ENCODE measurements at places on chromosomes 5 and 9.

- DNase-seq = no peak
These were observed 161.0 kb upstream of the ZNF618 start for GRCh38 chr9:113715086-113715485.

GRCh38 chr9:133713960-133714495, 24.1 kb downstream of the SARDH start:
- DNase-seq = no peak

DNA sequence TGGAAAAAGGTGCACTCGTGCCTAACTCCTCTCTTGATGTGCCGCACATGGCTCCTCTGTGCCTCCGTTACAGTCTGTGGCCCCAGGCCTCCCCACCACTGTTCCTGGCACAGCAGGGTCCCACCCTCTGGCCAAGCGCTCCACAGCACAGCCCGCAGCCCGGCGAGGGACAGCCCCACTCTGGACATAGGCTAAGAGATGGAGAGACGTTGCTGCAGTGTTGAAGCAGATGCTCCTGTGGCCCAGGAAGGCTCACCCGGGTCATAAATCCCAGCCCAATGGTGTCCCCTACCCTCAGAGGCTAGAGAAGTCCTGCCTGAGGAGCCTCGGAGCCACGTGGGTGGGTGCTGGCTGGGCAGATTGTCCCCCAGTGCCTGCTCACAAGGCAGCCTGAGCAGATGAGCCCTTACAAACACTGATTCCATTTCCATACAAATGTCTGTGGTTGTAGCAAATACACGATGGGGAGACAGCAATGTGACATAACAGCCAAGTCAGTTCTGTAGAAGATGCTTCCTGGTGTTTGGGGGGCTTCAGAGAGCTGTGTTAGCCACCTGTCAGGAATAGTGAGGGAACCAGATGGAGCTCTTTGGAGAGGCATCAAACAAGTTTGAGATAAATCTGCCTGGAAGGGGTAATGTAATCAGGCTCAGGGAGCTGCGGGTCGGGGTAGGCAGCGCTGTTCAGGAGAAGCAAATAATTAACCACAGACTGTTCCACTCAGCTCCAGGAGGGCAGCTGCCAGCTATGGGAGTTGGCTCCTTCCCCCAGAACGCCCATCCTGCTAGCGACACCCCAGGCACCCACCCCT, 41.7 kb downstream of the C5orf15 start:
- no peak for DNase-seq

- no peak for DNase-seq
These were observed 32.5 kb downstream of the GSN start for GRCh38 chr9:121300283-121301119.

- DNase-seq = no peak
These were observed 45.9 kb downstream of the PKD2L2 start for GRCh38 chr5:137935190-137935589.

DNA sequence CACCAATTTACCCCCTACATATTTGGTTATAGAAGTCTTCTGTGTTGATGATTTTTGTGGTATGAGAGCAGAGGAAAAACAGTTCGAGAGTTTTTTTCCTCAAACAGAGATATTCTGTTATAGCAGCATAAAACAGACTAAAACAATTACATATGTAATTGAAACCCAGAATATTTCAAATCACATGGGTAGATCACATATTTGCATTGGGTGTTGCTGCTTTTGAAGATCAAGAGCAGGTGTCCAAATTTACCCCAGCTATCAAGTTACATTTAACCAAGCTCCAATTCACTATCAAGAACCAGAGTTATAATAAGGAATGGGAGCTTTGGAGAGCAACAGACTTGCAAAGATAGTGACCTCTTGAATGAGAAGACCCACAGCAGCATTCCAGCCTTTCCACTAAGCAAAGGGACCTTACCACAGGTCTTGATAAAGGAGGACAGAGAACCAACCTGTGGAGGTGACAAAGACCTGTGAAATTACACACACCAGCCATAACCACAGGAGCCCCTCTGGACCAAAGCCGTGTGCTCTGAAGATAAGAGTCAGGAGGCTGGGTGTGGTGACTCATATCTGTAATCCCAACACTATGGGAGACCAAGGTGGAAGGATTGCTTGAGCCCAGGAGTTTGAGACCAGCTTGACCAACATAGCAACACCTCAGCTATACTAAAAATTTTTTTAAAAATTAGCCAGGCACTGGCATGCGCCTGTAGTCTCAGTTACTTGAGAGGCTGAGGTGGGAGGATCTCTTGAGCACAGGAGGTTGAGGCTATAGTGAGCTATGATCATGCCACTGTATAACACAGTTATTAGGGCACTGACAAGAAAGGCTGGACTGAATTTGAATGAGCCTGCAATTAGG, 4.0 kb upstream of the CCL28 start:
- DNase-seq = peak; percentile 26

GRCh38 chr5:91110686-91111085, 272.4 kb downstream of the ARRDC3 start:
- no peak for DNase-seq

GRCh38 chr5:31962871-31963307, 211.2 kb downstream of the GOLPH3 start:
- DNase-seq = no peak

- DNase-seq = no peak
These were observed 14.5 kb downstream of the DOCK2 start for GRCh38 chr5:169651526-169651925.

GRCh38 chr9:87812375-87813118, 70.1 kb upstream of the SPATA31E1 start:
- DNase-seq = no peak

- peak; percentile 80 for DNase-seq
These were observed 610 bp downstream of the PSIP1 start for GRCh38 chr9:15509931-15510788.

GRCh38 chr5:123422433-123423277, 548 bp downstream of the CEP120 start:
- DNase-seq = peak; percentile 32

DNA sequence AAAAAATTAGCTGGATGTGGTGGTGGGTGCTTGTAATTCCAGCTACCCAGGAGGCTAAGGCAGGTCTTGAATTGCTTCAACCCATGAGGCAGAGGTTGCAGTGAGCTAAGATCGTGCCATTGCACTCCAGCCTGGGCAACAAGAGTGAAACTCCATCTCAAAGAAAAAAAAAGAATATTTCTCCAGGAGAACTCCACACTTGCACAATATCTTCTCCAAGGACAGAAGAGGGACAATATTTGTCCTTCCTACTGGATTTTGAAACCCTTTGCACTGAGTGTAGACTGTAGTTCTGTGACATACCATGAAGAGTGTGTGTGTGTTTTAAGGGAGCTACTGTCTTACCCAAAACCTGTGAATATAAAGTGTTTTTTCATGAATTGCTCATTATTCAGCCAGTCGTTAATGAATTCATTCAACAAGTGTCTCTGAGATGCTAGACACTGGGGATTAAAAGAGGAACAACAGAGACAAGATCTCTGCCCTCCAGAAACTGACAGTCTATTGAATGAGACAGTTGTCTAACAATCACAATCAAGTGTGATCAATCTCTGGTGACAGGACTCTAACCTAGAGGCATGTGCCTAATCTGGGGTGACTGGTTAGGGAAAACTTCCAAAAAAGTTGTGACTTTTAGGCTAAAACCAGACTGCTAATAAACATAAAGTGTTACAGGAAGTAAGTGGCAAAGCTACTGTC, 9.8 kb upstream of the UBE2D2 start:
- no peak for DNase-seq

DNA sequence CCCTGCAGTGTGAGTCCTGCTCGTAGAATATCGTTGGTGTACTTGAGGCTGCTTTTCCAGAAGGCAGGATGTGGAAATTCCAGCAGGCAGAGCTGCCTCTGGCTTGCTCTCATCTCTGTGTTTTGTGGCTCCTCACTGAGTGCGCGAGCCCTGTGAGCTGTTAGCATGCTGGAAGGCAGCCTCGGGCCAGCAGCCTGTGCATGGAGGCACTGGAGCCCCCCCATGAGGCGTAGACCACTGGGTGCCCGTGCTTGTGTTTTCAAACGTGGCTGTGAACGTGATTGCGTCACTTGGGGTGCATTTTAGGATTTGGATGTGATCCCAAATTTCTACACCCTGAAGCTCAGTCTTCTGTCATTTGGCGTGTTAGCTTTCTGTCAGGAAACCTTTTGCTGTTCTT, 3.2 kb downstream of the WDR5 start:
- no peak for DNase-seq

GRCh38 chr9:36486933-36487481, 85.7 kb upstream of the MELK start:
- no peak for DNase-seq

- DNase-seq = no peak
These were observed 147.8 kb downstream of the MAST4 start for GRCh38 chr5:66744040-66744439.

DNA sequence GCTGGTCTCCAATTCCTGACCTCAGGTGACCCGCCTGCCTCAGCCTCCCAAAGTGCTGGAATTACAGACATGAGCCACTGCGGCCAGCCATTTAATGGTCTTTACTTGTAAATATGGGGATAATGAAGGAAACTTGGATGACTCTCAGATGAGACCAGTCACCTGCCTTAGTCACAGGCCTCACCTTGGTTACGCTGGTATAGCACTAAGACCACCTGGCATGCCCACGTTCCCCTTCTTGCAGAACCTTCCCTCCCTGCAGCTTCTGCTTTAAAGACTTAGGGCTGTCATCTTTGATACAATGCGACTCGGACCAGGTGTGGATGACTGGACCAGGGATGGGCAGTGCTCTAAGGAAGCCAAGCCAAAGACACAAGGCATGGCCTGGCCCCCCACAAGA, 629.9 kb downstream of the CCDC171 start:
- no peak for DNase-seq

DNA sequence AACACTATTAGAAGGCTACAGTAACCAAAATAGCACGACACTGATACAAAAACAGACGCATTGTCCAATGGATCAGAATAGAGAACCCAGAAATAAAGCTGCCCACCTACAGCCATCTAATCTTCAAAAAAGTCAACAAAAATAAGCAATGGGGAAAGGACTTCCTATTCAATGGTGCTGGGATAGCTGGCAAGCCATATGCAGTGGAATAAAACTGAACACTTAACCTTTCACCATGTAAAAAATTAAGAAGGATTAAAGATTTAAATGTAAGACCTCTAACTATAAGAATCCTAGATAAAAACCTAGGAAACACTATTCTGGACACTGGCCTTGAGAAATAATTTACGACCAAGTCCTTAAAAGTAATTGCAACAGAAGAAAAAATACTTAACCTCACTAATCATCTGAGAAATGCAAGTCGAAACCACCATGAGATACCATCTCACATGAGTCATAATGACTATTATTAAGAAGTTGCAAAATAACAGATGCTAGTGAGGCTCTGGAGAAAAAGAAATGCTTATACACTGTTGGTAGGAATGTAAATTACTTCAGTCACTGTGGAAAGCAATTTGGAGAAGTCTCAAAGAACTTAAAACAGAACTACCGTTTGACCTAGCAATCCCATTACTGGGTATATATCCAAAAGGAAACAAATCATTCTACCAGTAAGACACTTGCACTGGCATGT, 203.3 kb upstream of the CDH9 start:
- DNase-seq = no peak

DNA sequence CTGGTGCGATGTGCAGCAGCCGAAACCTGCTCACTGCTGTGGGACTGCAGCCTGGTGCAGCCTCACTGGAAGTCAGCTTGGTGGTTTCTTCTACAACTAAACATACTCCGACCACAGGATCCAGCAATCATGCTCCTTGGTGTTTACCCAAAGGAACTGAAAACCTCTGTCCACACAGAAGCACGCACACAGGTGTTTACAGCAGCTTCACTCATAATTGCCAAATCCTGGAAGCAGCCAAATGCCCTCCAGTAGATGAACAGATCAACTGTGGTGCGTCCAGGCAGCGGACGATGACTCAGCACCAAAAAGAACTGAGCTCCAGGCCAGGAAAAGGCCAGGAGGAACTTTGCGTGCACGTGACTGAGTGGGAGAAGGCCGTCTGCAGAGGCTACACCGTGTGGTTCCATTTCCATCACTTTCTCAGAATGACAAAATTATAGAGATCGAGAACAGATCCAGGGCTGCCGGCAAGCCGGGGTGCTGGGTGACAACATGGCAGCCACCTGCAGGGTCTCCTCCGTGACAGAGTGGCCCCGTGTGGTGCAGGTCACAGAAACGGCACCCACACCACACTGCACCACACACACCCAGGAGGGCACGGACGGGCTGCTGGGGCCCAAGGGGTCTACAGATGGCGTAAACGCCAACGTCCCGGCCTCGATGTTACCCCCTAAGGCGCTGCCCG, 23.1 kb upstream of the NSMF start:
- no peak for DNase-seq

- no peak for DNase-seq
These were observed 30.9 kb upstream of the LPAR1 start for GRCh38 chr9:111069183-111069582.

DNA sequence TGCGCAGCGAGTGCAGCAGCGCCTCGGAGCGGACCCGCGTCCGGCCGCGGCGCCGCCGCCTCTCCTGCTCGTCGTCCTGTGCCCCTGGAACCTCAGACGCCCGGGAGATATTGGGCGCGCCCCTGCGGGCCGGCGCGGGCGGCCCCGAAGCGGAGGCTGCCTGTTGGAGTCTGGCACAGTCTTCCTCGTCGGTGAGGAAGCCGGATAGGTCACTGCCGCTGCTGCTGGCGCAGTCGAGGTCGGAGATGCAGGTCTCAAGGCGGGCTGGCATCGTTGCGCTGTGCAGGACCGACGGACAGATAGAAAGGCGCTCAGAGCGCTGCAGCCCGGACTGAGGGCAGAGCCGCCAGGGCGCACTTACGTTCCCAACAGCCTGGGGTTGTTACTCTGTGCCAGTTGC, 344 bp downstream of the NEUROG1 start:
- DNase-seq = no peak

GRCh38 chr5:139246394-139246793, 47.1 kb upstream of the MATR3 start:
- DNase-seq = no peak

GRCh38 chr5:83209963-83210362, 132.6 kb downstream of the XRCC4 start:
- no peak for DNase-seq

DNA sequence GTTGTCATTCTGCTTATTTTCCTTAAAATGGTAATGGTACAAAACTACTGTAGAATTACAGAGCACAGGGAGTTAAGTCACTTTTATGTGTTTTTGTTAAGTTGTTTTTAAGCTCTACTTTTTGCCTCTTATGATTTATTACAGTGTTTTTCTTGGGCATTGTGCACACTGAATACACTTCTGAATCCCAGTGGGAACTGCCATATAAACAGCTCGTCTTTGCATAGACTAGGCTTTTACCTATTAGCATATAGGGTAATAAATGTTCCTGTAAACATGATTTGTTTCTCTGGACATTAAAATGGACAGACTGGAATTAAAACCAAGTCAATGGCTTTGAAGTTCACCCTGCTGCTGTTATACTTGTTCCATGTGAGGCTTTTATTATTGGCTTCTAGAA, 12.2 kb downstream of the KLF9 start:
- DNase-seq = no peak

DNA sequence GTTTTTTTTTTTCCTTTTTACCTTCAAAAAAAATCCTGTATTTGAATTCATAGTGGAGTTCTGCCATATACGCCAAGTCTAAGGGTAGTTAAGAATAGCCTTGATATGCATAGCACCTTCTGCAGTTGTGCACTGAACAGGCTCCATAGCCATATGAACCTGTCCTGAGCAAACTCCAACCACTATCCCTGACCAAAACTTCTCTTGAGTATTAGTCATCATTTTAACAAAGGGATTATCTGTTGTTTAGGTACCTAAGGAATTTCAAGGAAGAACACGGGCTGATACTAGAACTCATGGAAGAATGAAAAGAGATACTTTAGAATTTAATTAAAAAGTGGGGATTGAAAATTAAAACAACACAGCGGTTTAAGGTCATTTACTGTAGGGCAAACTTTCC, 1.9 kb upstream of the FBXO38 start:
- DNase-seq = no peak

- DNase-seq = no peak
These were observed 33.8 kb downstream of the EXOC3 start for GRCh38 chr5:476814-477175.

Data from NCI-H1105 treated with DMSO at 0.1 percent for 48 hours (cell line).